Camera-type eye (tissue), 1 donor: ENCODE measurements at places on chromosomes 11 and 22. TPM values are rescaled to one million over a fixed set of nuclear protein-coding genes. Genes with fewer than 3 reads are reported as not detected.

The APOBEC3F gene
- 2.4 TPM for total RNA-seq

The JAML gene
- total RNA-seq = 3.3 TPM

The KRTAP5-8 gene
- total RNA-seq = not detected

The TRIOBP gene
- total RNA-seq = 83.3 TPM

The CHCHD10 gene
- total RNA-seq = 4.8 TPM

The DDX10 gene
- total RNA-seq = 38.6 TPM

The TBX10 gene
- not detected for total RNA-seq

The GRK3 gene
- total RNA-seq = 16.0 TPM

The P2RY6 gene
- 0.44 TPM for total RNA-seq

The SEC14L3 gene
- total RNA-seq = not detected

The LRRC4C gene
- total RNA-seq = 45.4 TPM

The CCDC88B gene
- 13.1 TPM for total RNA-seq

The OR51I1 gene
- total RNA-seq = not detected

The PANX3 gene
- total RNA-seq = not detected

The CSRP3 gene
- 22.8 TPM for total RNA-seq

The TSPAN32 gene
- total RNA-seq = 3.3 TPM

The APOL4 gene
- total RNA-seq = 12.1 TPM
